ENCODE measurements at places on chromosomes 5 and 9. TPM values are rescaled to one million over a fixed set of nuclear protein-coding genes. Genes with fewer than 3 reads are reported as not detected.

The LVRN gene
- 0.01 TPM for polyA plus RNA-seq

The STK32A gene
- polyA plus RNA-seq, result 0.07 TPM

The KCNV2 gene
- polyA plus RNA-seq, result not detected

The TMEM174 gene
- not detected for polyA plus RNA-seq

The PTGER4 gene
- polyA plus RNA-seq, result 1.4 TPM

The PCDHGB4 gene
- polyA plus RNA-seq, result 0.25 TPM

The GLDC gene
- 0.95 TPM for polyA plus RNA-seq

The DAB2 gene
- 2.7 TPM for polyA plus RNA-seq

The DMRTA1 gene
- 0.38 TPM for polyA plus RNA-seq

The HAVCR2 gene
- polyA plus RNA-seq, result not detected

The ZBTB34 gene
- 1.2 TPM for polyA plus RNA-seq

The DNM1 gene
- 1.3 TPM for polyA plus RNA-seq

The NR4A3 gene
- 0.01 TPM for polyA plus RNA-seq

The SUSD3 gene
- 0.18 TPM for polyA plus RNA-seq

The PCDHB13 gene
- not detected for polyA plus RNA-seq

The FOXD4L3 gene
- not detected for polyA plus RNA-seq

The POC5 gene
- polyA plus RNA-seq, result 7.3 TPM

The CEP72 gene
- 5.8 TPM for polyA plus RNA-seq

The AQP3 gene
- polyA plus RNA-seq, result 192 TPM

The CDH6 gene
- polyA plus RNA-seq, result not detected

The OR1J2 gene
- polyA plus RNA-seq, result not detected

The ZCCHC7 gene
- polyA plus RNA-seq, result 8.2 TPM

The PDE8B gene
- not detected for polyA plus RNA-seq

The ORM2 gene
- polyA plus RNA-seq, result not detected

The GCNT4 gene
- polyA plus RNA-seq, result 0.70 TPM

The ZDHHC21 gene
- 0.62 TPM for polyA plus RNA-seq

The STC2 gene
- 17.8 TPM for polyA plus RNA-seq

All from foreskin keratinocyte (primary cell).